T-helper 17 cell (primary cell): ENCODE measurements at places on chromosomes 6 and 20.

- no peak overlapping the region for H3K4me3 ChIP-seq
- H3K4me1 ChIP-seq = peaks cover 11% of the 10 kb centered on the region
- peaks cover 88% of the 10 kb centered on the region for H3K27me3 ChIP-seq
- no peak overlapping the region for H3K27ac ChIP-seq
These were observed 6.5 kb upstream of the RAET1G start for GRCh38 chr6:149929422-149929821.

GRCh38 chr6:97925504-97925903 is 642.5 kb upstream of the MMS22L start:
- H3K36me3 ChIP-seq = no peaks in the 10 kb centered on the region
- no peaks in the 10 kb centered on the region for H3K4me1 ChIP-seq
- no peak overlapping the region for H3K4me3 ChIP-seq
- H3K27ac ChIP-seq = no peak overlapping the region
- DNase-seq = no peak
- no peaks in the 10 kb centered on the region for H3K27me3 ChIP-seq

- H3K36me3 ChIP-seq = no peaks in the 10 kb centered on the region
- DNase-seq = peak; percentile 20
- no peaks in the 10 kb centered on the region for H3K27me3 ChIP-seq
- H3K4me1 ChIP-seq = peaks cover 26% of the 10 kb centered on the region
- H3K4me3 ChIP-seq = peak overlapping the region; percentile 46
These were observed 151.4 kb upstream of the TNFAIP3 start for GRCh38 chr6:137715589-137716045.

- no peak overlapping the region for H3K4me3 ChIP-seq
- no peaks in the 10 kb centered on the region for H3K27me3 ChIP-seq
- no peaks in the 10 kb centered on the region for H3K4me1 ChIP-seq
- peak overlapping the region; percentile 4 for H3K27ac ChIP-seq
- H3K36me3 ChIP-seq = peaks cover 17% of the 10 kb centered on the region
These were observed 144.1 kb upstream of the AKAP12 start for GRCh38 chr6:151095538-151096254.

GRCh38 chr20:37313546-37314091 is 24.2 kb downstream of the MANBAL start:
- peaks cover 24% of the 10 kb centered on the region for H3K4me1 ChIP-seq
- H3K36me3 ChIP-seq = peaks cover 2% of the 10 kb centered on the region
- H3K27me3 ChIP-seq = no peaks in the 10 kb centered on the region
- DNase-seq = no peak
- H3K4me3 ChIP-seq = no peak overlapping the region

- no peak for DNase-seq
- no peak overlapping the region for H3K27ac ChIP-seq
- H3K36me3 ChIP-seq = no peaks in the 10 kb centered on the region
- no peak overlapping the region for H3K4me3 ChIP-seq
- H3K4me1 ChIP-seq = no peaks in the 10 kb centered on the region
These were observed 153.3 kb downstream of the IBTK start for GRCh38 chr6:82094166-82094806.

GRCh38 chr20:37801921-37802320 is 101.0 kb upstream of the VSTM2L start:
- no peaks in the 10 kb centered on the region for H3K4me1 ChIP-seq
- no peak for DNase-seq
- no peak overlapping the region for H3K27ac ChIP-seq
- no peaks in the 10 kb centered on the region for H3K27me3 ChIP-seq
